ENCODE measurements at places on chromosomes 12 and 14.

GRCh38 chr12:42125388-42125767, 19.3 kb downstream of the GXYLT1 start:
- no peak for DNase-seq

GRCh38 chr14:75861161-75861621, 120.6 kb downstream of the TGFB3 start:
- no peak for DNase-seq

DNA sequence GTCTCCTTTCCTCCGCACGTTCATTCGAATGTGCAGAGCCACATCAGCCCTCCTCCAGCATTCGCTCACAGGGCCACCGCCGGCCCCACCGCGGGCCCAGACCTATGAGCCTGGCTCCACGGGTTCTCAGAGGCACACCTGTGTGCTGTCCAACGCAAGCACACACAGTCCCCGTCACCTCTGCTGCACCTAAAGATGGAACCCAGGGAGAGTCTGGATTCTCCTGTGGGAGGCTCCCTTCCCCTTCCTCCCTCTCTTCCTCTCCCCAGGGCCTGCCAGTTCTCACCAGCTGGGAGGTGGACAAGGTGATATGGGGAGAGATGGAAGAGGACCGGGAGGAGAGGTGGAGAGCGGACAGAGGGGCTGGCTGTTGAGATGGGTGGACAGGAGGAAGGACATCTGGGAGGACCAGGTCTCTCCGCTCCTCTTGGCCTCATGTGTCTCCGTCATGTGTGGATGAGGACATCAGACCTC, 4.9 kb upstream of the AQP6 start:
- no peak for DNase-seq

GRCh38 chr12:132227118-132227517, 82.9 kb downstream of the NOC4L start:
- DNase-seq, result no peak

GRCh38 chr12:20489645-20490044, 121.3 kb downstream of the PDE3A start:
- no peak for DNase-seq
